Activated CD4-positive, alpha-beta memory T cell treated with anti-CD3 and anti-CD28 coated beads, Interleukin-2, amount 10 ng/mL, durations not matched to agents 7 days and 5 days (primary cell): ENCODE measurements at places on chromosomes 2 and 18. TPM values are rescaled to one million over a fixed set of nuclear protein-coding genes. Genes with fewer than 3 reads are reported as not detected.

Gene IL36A
- total RNA-seq, result not detected

Gene TRIM43
- 0.43 TPM for total RNA-seq

- no peak for DNase-seq
Observed at GRCh38 chr18:4335386-4335785, 119.7 kb downstream of the DLGAP1 start.

GRCh38 chr2:103664690-103665089 lies 902.9 kb downstream of the TMEM182 start:
- DNase-seq, result no peak

GRCh38 chr2:212974692-212975091 lies 176.7 kb downstream of the IKZF2 start:
- DNase-seq, result no peak

DNA sequence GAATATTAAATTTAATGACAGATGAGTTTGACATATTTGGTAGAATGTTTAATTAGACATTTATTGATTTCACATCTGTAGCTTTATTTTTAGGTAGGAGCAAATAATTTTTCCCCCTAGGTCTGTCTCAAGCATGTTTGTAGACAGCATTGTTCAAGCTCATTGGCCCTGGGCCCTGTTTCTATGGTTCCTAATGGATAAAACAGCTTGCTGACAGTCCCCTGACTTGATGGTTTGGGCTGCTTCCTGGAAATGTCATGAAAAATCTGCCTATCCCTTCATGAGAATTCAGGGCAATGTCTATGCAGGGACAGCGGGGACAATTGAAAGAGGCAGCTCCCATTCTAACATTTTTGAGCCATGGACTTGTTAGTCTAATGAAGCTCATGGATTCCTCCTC lies 14.6 kb upstream of the MEP1B start:
- DNase-seq, result no peak

Gene SPHKAP
- not detected for total RNA-seq

DNA sequence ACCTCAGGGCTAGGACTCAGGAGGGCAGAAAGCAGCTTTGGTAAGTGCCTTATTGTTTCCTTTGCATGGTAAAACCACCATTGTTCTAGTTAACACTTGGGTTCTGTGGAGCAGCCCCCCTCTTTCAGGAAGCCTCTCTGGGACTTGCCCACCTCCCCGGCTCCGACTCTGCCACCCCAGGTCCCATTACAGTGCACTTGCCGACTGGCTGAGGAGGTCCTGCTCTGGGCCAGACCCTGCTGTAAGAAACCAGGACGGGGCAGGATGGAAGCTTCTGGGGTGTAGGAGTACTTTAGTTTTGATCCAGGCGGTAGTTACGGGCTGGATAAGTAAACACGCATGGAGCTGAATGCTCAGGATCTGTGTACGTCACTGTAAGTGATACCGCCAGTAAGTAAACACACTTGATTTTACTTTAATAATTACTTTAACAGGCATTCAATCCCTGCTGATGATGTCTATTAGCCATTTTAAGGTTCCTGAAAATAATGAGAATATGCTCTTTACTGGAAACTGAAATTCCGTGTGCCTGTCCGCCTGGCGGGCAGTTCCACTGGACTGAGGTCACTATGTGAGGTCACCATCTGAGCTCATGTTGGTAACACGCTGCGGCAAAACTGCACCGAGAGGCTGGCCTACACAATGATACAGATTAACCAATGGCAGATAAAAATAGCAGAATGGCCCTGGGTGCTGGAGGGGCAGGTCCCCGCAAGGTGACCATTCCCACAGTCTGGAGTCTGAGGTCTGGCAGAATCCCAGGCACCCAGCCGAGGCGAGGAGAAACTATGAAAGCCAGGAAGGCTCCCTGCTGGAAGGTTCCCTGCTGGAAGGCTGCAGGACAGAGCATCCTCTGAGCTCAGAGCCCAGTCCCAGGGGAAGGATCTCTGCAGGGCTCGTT lies 25.2 kb downstream of the HS1BP3 start:
- no peak for DNase-seq

Gene FAM124B
- 2.1 TPM for total RNA-seq

DNA sequence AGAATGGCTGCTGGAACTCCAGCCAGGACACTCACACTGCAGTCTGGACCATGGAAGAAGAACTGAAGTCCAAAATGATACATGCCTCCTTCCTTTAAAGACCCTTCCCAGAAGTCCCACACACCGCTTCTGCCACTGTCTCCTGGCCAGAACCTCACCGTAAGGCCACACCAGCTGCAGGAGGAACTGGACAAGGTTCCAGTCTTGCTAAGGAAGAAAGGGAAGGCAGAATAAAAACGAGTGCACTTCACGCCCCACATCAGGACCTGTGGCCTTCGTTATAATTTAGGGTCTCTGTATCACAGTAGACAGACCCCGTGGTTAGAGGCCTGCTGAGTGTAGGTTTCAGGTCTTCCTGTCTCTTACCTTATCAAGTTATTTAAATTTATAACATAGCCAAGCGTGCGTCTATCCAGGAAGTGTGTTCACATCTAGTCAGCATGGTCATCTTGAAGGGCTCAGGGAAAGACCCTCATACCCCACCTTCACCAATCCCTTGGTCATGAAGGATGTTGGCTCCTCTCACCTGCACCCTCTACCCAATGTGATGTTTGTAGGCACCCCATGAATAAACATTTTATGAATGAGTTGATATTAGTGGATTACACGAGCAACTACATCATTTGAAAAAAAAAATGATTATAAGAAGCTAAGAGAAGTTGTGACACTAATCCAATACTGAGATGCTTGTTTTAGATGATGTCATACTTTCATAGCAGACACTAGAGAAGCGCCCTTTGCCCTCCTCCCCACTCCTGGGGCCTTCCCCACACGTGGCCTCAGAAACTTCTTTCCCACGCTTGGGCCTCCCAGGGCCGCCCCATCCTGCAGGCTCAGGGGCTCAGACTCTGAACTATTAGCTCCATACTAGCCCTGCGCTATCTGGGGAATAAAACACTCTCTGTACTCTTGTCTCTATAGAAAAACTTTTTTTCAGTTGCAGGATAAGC lies 157.6 kb downstream of the FAM210A start:
- no peak for DNase-seq

Gene MYO3B
- 0.18 TPM for total RNA-seq

Gene ATL2
- total RNA-seq, result 47.9 TPM

GRCh38 chr2:240985881-240986786 lies 12.3 kb upstream of the SNED1 start:
- no peak for DNase-seq

GRCh38 chr2:120607506-120607905 lies 128.2 kb upstream of the GLI2 start:
- DNase-seq, result no peak

Gene PCARE
- not detected for total RNA-seq

Gene MOGAT1
- not detected for total RNA-seq

Gene SIX3
- total RNA-seq, result 0.08 TPM

Gene REG1B
- not detected for total RNA-seq

DNA sequence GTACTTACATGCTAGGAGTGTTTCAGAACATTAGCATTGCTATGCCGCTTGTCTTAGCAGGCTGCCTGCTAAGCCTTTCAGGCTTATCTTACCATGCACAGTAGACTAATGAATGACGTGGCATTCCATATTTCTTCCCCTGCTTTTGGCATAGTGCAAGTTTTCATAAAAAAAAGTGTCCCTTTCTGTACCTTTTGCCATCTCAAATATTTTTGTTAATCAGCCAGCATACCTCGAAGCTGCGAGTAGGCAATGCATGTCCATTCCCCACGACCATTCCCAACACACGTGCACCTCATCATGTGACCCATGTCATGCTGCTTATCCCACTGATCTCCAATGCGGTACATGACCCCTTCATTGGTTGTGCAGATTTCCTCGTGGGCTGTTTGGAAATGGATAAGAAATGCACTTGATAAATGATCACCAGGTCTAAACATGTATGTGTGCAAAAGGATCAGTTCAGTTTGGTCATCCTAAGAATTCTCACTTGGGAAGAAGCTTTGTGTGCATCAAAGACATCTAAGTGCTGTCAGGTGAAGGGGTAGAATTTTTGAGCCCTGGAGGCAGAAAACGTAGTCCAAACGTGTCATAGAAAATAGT lies 13.9 kb downstream of the FN1 start:
- DNase-seq, result no peak

DNA sequence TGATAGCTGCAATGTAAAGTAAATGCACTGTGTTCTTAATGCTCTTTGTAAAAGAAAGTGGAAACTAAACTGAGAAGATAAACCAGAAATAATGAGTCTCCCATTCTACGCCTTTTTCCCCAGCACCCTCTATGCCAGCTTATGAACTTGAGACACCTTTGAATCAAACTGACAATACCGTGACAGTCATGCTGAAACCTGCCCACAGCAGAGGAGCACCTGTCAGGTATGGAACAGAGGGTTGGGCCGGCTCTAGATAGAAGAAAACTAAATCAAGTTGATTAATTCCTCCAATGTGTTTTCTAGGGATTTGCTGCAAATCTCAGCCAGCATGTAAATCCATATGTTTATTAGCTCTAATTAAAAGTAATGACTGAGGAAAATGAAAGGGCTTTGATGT lies 520.6 kb upstream of the RAB12 start:
- DNase-seq, result no peak

GRCh38 chr2:191935247-191935646 lies 88.4 kb upstream of the CAVIN2 start:
- no peak for DNase-seq
